H1 (cell line): ENCODE measurements at places on chromosomes 13 and 19. TPM values are rescaled to one million over a fixed set of nuclear protein-coding genes. Genes with fewer than 3 reads are reported as not detected.

Gene HSPH1
- 131 and 145 TPM in 2 replicates for total RNA-seq

DNA sequence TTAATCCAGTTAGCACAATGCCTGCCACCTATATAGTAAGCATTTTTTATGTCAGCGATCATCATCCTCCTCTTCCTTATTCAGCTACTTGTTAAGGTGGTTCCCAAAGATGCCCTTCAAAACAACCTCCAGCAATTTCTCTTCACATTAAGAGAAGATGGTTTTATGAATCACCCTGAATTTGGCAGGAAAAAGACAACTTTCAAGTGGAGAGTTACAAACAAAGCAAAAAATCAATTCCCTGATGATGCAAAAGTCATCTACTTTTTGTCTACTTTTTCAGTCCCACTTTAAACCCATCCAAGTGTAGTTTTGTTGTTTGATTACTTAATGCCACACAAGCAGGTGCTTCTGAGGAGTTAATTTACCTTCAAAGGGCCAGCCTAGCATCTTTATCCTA is 139.1 kb upstream of the SERP2 start:
- DNase-seq, result no peak

DNA sequence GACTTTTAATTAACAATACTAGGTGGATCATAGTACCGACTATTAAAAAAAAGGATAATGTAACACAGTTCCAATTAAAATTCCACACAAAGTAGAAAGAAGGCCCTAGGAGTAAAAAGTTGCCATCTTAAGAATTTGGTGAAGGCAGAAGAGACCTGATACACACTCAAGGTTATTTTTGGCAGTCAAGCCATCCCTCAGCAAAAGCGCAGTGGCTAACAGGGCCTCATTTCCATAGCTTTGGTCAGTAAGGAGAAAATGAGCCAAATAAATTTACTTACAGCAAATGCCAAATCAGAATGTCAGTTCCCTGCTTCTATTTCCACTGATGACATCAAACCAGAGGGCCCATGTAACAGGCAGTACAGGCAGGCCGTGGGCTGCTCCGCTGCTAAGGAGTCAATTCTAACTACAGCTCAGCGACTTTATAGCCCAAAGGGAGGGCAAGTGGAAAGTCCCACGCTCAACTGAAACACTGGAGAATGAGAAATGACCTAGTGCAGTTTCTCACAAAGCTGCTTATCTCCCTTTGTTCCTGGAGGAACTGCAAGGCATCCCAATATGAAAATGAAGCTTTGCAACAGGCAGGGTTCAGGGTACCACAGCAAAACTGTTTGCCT is 6.3 kb downstream of the ARGLU1 start:
- no peak for DNase-seq

DNA sequence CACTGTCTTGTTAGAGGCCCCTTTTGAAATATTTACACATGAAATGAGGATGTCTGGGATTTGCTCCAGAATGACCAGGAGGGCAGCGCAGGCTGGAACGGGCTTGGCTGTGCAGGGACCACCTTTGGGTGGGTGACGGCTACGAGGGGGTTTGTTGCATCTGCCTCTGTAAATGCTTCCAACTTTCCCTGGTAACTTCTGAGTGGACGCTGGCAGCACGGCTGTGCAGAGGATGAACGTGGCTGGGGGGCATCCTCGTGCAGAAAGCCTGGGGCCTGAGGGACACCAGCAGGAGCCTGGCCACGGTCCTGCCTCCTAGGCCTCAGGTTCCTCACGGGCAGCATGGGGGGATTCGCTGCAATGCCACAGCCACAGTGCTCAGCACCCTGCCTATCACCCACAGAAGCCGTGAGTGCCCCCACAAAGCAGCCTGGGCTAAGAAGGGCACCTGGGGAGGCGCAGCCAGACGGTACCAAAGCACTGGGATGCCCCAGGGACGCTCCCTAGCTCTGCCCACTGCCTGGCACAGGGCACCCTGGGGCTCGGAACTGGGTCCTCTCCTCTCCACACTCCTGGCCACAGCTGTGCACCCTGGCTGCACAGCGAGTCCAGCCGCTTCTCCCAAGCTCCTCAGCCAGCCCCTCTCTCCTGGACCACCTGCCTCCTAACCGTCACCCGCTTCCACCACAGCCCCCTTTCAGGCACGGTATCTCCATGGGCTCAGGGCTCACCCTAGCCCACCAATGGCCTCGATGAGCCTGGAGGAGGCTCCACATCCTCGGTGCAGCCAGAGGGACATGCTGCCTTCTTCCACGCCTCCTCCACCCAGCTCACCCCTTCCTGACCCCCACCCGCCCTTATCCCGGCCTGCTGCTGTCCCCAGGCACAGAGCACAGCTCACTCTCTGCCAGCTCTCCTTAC is 44.5 kb downstream of the MLLT1 start:
- no peak for DNase-seq

GRCh38 chr13:20475927-20476691 is 49.5 kb downstream of the CRYL1 start:
- no peak for DNase-seq

DNA sequence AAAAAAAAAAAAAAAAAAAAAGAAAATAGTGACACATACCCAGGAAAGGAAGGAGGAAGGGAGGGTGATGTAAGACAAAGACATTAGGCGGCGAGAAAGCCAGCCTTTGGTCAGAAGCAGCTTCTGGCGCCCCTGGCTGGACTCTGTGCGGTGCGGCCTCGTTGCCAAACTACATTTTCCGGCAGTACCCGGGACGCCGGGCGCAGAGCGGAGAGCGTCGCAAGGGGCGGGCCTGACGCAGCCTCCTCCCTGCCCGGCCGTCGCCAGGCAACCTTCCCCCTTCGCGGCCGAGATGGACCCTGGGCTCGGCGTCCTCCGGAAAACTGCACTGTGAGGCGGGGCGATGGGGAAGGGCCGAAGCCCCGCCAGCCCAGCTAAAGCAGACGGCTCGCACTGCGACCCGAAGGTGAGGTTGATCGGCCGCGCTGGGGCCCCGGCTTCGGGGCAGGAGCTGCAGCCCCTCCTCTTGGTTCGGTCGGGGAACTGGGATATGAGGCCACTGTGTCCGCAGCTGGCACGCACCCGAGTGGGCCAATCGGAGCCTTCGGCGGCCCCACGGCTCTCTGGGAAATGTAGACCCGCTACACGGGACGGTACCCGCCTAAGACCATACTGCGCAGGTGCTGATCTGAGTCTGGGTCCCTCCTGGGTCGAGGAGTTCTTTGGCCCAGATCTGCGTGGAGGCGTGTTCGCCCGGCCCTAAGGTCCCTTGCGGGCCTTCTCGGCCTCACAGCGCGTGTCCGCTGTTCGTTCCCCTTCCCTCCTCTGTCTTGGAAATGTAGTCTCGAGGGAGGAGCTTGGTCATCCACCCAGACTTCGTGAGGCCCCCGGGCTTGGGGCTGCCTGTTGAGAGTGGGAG is 2.3 kb upstream of the MZF1 start:
- DNase-seq, result no peak

Gene MRPS31
- total RNA-seq, result 33.3 and 33.6 TPM in 2 replicates

DNA sequence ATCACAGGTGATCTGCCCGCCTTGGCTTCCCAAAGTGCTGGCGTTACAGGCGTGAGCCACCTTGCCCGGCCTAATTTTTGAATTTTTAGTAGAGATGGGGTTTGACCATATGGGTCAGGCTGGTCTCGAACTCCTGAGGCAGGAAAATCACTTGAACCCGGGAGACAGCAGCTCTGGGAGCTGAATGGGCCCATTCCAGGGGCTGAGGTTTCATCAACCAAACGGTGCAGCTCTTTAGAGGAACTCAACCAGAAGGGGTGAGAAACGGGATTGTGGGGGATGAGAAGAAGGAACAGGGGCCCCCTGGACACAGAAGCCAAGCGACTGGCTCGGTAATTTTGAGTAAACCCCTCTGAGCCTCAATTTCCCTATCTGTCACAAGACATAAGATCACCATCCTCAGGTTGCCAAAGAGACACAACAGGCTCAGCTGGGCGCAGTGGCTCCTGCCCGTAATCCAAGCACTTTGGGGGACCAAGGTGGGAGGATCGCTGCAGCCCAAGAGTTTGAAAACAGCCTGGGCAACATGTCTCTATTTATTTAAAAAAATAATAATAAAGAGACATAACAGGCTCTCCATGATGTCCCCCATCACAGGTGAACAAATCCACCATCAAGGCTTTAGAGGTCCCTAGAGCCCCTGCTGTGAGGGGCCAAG is 562 bp downstream of the IQCN start:
- DNase-seq, result no peak

- no peak for DNase-seq
These were observed 69.5 kb upstream of the TDRD3 start for GRCh38 chr13:60327511-60327910.

GRCh38 chr13:80939581-80939980 is 598.7 kb upstream of the SPRY2 start:
- DNase-seq, result no peak

DNA sequence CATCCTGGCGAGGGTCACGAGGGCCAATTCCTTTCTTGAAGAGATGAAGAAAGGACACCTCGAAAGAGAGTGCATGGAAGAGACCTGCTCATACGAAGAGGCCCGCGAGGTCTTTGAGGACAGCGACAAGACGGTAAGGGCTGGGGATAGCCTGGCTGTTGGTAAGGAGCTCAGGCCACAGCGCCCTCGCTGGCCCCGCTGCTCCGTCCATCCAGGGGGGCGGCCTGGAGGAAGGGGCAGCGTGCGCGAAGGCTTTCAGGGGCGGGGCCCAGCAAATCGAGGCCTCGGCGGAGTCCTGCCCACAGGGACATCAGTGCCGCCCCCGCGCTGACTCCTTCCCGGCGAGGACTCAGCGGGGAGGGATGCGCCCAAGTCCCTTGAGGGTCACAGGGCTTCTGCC is 6.9 kb downstream of the F10 start:
- DNase-seq, result no peak

Gene FSTL3
- 7.5 and 8.1 TPM in 2 replicates for total RNA-seq

- DNase-seq, result no peak
These were observed 37.3 kb downstream of the DNAJC3 start for GRCh38 chr13:95714142-95714832.

DNA sequence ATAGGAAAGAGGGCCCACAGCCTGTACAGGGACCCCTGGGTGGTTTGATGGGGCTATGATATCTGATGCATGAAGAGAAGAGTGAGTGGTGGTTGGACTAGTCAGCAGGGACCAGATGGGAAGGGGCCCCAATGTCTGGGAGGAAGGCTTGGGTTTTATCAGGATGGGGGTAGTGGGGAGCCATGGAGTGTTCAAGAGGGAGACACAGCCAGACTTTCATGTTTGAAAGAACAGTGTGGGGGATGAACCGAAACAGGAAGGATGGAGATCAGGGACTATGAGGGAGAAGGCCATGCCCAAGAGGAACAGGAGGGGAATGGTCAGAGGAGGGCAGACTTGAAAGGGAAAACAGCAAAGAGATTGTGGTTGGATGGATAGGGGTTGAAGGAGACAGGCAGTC is 63.1 kb downstream of the UNC13A start:
- no peak for DNase-seq

DNA sequence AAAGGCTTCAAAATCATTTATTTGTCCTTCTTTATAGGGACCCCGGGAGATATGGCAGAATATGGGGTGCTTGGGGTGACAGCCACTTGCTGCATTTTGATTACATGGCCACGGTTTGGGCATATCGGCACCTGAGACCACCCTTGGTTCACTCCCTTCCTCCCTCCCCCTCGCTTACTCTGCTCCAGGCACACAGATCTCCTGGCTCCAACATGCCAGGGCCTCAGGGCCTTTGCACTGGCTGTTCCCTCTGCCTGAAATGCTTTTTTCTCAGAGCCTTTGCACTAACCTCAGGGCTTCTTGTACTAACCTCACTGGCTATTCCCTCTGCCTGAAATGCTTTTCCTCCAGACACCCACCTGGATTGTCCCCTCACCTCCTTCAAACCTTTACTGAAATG is 23.8 kb downstream of the VAV1 start:
- no peak for DNase-seq

DNA sequence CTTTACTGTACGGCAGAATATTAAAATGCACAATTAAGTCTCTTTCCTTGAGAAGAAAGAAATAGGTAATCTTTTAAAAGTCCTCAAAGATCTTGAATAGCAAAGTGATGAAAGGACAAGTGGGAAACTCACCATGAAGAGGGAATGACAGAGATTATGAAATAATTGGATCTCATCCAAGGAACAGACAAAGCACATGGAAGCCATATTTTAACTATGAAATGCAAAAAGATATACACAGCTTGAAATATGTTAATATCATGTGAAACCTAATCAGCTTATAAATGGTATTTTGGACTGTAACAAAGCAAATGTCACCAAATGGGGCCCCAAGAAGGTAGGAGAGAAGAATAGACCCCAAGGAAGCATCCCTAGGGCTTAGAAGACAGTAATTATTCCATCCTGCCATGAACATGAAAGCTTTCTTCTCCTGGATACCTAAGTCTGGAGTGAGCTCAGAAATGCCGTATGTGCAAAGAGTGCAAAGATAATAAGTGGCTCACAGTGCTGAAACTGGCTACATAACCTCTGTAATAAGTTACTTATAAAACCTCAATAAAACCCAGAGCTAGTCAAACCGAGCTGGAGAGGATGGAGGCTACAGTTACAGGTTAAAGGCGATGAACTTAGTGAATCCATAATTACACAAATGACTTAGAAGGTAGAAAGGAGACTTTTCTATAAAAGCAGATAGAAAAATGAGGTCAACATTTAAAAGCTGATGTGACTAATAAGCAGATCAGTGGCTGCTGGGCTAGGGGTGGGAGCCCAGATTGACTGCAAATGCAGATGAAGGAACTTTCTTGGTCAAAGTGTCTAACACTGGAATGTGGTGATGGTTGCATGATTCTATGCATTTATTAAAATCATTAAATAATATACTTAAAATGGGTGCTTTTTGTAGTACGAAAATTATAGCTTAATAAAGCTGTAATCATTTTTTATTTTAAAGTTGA is 34.4 kb downstream of the DCLK1 start:
- no peak for DNase-seq

Gene SUCLA2
- 69.1 and 78.8 TPM in 2 replicates for total RNA-seq

GRCh38 chr19:31418055-31418454 is 68.8 kb upstream of the TSHZ3 start:
- DNase-seq, result peak; percentile 57

DNA sequence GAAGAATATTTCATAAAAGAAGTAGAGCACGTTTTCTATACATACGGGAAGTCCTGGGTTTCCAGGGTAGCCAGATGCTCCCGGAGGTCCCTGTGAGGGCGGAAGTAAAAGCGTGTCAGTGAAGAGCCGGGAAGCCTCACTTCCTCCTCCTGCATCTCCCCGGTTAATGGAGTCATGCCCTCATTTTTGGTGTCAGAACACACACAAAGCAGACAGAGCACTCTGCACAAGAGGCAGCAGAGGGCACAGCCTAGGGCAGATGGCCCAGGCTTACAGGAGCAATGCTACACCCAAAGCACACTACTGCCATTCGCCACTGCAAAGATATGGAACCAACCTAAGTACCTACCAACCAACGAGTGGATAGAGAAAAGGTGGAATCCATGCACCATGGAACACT is 94.4 kb downstream of the COL4A1 start:
- no peak for DNase-seq

GRCh38 chr19:10450853-10451609 is 30.7 kb downstream of the PDE4A start:
- DNase-seq, result peak; percentile 81

Gene KIR2DL3
- not detected in 2 replicates for total RNA-seq
